ENCODE measurements at places on chromosomes 1 and 21. TPM values are rescaled to one million over a fixed set of nuclear protein-coding genes. Genes with fewer than 3 reads are reported as not detected.

OR6K3 gene
- total RNA-seq, result not detected

ZSWIM5 gene
- 6.9 TPM for total RNA-seq

POGZ gene
- 229 TPM for total RNA-seq

PCP4 gene
- total RNA-seq, result 59.8 TPM

CFHR2 gene
- total RNA-seq, result 1.6 TPM

BATF3 gene
- total RNA-seq, result 7.2 TPM

COL9A2 gene
- 27.2 TPM for total RNA-seq

SHISAL2A gene
- 2.1 TPM for total RNA-seq

SPATA45 gene
- not detected for total RNA-seq

BLACAT1 gene
- 1.1 TPM for total RNA-seq

SLC9C2 gene
- total RNA-seq, result 4.2 TPM

CAMK1G gene
- 62.7 TPM for total RNA-seq

CD34 gene
- 16.0 TPM for total RNA-seq

GPATCH3 gene
- 22.5 TPM for total RNA-seq

RABGAP1L gene
- total RNA-seq, result 119 TPM

ODF2L gene
- total RNA-seq, result 75.0 TPM

CRYAA gene
- not detected for total RNA-seq

MATN1 gene
- 0.86 TPM for total RNA-seq

Measured in dorsolateral prefrontal cortex (tissue), 122 donors.